ENCODE measurements at places on chromosomes 3 and 15.

GRCh38 chr15:93033434-93034045 is 55.5 kb downstream of the RGMA start:
- DNase-seq: no peak

GRCh38 chr3:183514021-183514420 is 41.5 kb downstream of the KLHL6 start:
- DNase-seq: no peak

DNA sequence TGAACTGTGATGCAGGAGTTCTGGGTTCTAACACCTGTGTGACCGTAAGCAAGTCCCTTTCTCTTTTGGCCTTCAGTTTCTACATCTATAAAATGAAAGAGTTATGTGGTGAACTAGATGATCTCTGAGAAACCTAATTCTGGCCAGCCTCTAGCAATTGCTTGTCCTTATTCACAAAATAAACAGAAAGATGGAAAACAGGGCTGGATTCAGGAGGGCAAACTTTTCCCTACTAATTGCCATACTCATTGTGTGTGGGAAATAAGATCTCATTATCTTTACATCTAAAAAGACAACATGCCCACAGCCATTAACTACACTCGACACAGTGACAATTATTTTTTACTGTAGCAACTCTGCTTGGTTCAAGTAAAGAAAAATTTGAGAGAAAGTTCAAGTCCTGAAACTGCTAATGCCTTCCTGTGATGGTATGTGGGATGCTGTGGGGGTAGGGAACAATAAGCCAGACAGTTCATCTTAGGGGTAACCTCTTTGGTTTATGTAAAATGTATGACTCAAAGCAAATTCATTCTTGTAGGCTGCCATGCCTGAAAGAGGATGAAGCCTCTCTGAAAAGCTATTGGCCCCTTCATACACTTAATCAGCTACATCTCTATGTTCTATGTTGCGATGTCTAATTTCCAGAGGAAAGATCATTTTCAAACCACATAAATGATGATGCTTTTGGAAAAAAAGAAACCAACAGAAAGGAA is 177.6 kb upstream of the BCL6 start:
- no peak for DNase-seq

DNA sequence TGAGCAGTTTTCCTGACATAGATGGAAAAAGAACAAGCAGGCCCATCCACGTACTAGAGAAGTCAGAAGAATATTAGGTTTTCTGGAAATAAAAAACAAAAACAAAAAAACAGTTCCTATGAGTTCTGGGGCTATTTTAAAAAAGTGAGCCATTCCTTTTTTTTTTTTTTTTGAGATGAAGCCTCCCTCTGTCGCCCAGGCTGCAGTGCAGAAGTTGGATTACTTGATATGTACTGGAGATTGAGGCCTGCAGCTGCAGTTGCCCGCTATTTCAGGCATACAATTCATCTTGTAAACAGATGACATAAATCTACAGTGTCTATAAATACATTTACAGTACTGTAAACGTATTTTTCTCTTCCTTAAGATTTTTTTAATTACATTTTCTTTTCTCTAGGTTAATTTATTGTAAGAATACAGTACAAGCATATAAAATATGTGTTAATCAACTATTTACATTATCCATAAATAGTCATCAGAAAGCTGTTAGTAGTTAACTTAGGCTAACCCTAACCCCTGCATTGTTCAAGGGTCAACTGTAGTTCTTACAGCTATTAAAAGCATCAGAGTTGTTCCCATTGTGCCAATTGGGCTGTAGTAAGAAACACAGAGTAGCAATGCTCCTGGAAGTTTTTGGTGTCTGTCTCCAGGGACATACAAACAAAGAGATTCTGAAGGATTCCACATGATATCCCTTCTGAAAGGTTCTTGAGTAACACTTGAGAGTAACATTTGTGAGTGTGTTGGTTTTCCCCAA is 11.2 kb upstream of the ACTL6A start:
- DNase-seq: no peak

DNA sequence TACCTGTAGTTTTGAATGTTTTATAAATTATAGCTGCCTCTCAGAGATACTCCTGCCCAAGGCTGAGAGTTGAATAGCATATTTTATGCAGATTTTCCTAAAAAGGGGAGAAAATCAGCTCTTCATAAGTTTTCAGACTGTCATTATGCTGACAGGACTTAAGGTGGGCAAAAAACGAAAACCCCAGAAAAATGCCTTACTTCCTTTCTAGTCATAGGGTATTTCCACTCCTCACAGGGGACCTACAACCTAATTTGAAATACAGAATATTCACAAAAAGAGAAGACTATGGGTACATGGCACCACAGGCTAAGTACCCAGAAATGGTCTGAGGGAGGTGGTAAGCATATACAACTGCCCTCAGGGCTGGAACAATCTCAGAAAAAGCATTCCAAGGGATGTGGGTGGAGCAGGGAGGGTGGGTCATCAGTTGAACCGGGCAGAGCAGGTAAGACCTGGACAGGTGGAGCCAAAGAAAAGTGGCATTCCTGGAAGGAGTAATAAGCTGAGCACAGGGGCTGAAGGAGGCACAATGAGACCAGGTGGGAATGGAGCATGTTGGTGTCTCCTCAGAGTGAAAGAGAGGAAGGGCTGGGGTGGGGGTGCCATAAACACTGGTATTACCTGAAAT is 10.6 kb upstream of the OXSR1 start:
- no peak for DNase-seq

DNA sequence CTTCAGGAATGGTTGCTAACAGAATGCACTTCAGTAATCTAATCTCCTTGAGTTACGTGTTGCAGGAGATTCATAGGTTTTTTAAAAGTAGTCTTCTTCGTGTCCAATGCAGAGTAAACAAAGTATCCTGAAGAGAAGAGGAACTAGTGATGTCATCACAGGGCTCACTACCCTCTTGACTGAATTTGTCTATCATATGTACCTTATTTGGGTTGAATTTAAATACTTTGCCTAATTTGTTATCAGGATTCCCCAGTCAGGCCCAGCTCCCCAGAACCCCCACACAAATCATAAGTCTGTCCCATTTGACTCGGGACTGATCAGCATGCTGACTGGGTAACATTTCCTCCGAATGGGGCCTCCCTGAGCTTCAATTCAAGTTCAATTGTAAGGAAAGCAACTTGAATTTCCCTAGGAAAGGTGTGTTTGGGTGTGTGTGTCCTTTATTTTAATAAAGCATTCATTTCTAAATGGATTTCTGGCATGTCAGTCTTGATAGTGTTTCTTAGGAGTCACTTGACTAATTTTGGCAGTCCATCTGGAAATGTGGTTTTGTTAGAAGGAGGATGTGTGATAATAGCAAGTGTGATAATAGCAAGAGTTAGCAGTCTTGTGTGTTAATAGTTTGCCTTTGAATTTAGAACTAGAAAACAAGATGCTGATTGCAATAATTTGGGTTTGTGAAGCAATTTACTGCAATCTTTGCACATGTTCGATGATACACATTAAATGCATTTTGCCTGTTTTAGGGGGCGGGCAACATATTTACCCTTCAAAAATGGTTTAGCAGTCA is 21.9 kb downstream of the OXNAD1 start:
- DNase-seq: no peak

DNA sequence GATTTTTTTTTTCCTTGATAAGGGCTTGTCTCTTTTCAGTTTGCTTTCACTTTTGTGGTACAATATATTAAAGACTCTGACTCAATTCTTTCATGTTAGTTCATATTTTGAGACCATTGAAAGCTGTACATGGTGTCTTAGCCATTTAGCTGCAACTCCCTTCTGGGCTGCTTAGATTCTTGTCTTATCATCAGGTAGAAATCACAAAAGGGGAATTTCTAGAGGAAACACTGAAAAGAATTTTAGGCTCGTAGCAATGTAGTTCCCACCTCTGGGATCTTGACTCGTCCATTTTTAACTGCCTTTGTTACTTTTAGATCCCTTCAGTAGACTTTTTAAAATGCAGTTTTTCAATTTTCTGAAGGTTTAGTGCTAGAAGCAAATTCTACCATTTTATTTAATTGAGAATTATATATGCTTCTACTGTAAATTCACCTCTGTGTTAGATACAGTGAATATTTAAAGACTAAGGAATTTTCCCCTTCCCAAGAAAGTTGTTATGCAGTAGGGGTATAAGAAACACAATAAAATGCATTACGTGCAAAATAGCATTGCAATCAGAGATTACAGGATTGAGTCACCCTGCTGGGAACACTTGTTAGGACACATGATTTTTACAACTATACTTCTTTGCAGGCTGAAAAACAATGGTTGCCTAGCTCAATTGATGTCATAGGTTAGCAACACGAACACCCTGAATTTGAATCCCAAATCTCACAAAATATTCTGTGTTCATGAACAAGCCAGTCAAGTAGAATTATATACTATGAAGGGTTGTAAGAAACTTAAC is 772.7 kb downstream of the PDCD6IP start:
- no peak for DNase-seq

GRCh38 chr15:88649286-88649733 is 10.5 kb downstream of the ISG20 start:
- DNase-seq: no peak

GRCh38 chr15:25173241-25174028 is 218.6 kb downstream of the SNRPN start:
- no peak for DNase-seq

DNA sequence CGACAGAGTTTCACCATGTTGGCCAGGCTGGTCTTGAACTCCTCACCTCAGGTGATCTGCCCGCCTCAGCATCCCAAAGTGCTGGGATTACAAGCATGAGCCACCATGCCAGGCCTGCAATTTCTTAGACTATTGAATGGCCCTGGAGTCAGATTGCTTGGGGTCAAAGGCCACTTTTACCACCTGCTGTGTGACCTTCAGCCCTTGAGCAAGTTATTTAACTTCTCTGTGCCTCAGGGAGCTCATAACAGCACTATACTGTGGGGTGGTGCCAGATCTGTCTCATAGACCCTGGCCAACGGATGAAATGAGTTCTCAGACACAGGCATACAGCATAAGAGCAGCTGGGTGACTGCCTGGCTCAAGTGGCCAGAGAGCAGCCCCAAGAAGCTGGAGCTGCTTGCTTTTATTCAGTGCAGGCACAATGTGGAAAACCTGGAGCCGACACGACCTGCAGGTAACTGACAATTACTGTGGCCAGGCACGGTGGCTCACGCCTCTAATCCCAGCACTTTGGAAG is 44.9 kb upstream of the FURIN start:
- DNase-seq: no peak

DNA sequence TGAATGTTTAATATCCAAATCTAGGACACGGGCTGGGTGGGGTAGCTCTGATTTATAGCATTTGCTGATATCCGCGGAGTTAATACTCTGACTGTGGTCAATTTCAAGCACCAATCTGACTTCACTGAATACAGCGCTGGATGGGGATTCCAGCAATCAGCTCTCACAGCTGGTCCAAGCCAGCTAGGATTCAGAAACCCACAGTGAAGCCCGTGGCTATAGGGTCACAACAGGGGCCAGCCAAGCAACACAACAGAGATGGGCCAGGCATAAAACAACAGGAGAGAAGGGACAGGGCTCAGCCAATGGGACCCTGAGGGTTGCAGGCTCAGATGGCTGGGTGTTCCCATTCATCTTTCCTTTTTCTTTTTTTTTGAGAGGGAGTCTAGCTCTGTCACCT is 5.4 kb upstream of the LMAN1L start:
- DNase-seq: no peak

DNA sequence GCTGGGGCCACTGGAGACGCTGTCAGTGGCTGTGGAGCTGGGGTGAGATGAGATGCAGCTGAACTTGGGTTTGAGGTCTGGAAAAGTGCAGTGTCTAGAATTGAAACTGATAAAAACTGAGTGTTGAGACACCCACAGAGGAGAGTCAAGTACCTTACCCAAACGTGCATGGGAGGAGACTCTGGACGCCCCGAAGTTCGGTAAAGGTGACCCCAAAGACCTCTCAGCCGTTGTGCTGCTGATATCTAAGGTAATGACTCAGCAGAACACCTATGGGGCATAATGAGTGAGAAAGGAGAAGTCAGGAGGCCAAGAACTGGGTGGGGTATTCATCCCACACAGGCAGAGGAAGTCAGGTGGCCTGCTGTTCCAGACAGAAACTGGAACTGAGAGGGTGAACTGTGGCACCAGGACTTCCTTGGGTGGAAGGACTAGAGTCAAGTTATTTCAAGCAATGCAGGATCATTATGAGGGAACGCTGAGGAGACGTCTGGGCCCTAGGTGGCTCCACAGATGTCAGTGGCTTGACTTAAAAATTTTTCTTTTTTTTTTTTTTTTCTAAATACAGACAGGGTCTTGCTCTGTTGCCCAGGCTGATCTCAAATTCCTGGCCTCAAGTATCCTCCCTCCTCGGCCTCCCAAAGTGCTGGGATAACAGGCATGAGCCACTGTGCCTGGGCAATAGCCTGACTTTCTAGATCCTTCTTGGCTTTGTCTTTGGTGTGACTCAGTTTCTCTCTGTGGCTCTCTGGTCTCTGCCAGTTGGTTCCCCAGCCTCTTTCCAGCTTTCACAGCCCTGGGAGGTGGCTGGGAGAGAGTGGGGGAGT is 67.6 kb upstream of the GCNT3 start:
- no peak for DNase-seq

- no peak for DNase-seq
These were observed 522 bp upstream of the GXYLT2 start for GRCh38 chr3:72887343-72887704.

DNA sequence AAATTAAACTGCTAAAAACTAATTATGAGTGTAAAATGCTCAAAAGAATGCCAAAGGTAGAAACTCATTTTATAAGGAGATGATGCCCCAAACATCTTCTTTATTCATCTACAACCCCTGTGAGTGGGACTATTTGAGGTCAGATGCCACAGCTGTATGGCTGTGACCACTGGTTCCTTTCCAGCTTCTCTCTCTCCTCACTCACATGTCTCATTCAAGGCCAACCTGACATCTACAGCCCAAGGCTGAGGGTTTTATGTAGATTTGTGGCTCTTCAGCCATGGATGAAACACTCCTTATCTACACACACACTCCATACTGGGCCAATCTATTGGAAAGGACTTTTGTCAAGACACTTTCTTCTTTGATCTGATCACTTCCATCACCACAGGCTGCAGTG is 231.3 kb downstream of the KCNMB2 start:
- DNase-seq: no peak

- no peak for DNase-seq
These were observed 24.6 kb upstream of the PLSCR4 start for GRCh38 chr3:146275476-146275875.

GRCh38 chr3:177307826-177308225 is 110.5 kb upstream of the TBL1XR1 start:
- DNase-seq: no peak

DNA sequence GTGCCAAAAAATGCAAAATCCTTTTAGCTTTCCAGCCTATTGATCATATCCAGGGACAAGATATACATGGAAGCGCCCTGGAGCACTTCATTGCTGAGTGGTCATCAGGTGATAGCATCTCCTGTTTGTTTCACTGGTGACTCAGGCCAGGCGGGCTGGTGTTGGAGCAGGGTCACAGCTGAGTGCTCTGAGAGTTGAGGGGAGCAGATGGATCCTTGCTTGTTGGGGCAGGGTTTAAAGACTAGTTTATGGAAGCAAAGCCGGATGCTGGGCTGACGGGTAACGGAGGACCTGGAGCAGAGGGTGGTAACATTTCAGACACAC is 405.0 kb upstream of the TPM1 start:
- no peak for DNase-seq

Data from renal cortex interstitium (tissue), 15 donors.